ENCODE measurements at places on chromosomes 16 and 17. TPM values are rescaled to one million over a fixed set of nuclear protein-coding genes. Genes with fewer than 3 reads are reported as not detected.

The TMEM235 gene
- total RNA-seq = not detected

GRCh38 chr17:40253565-40253964, 34.1 kb upstream of the CDC6 start:
- DNase-seq = no peak

The HOXB13 gene
- 0.66 TPM for total RNA-seq

DNA sequence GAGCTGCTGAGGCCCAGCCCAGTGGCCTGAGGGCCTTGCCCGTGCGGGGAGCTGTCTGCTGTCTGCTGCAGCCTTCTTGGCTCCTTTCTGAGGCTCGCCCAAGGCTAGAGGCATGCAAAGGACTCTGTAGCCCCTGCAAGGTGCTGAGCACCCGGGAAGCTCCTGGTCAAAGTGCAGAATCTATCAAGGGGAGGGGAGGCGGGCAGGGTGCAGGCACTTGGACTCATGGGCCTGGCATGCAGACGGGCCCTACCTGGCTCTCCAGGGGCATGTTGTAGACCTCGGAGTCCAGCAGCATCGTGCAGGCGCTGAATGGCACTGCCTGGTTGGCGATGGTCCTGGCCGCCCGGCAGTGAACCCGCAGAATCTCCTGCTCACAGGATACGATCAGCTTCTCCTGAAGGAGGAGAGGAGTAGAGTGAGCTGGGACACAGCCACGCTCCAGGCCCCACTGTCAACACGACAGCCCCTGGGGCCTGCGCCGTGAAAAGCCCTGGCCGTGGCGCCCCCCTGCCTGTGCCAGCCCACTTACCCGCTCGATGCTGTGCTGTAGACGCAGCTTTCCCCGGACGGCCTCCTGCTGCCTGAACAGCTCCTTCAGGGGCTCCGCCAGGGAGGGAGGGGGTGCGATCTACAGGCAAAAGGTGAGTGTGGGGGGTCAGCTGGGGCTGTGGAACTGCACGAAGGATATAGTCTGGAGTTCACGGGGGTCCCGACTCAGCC, 57.2 kb downstream of the ZNF778 start:
- DNase-seq = no peak

The CCL3 gene
- total RNA-seq = not detected

GRCh38 chr16:11546608-11547061, 40.1 kb downstream of the LITAF start:
- DNase-seq = no peak

DNA sequence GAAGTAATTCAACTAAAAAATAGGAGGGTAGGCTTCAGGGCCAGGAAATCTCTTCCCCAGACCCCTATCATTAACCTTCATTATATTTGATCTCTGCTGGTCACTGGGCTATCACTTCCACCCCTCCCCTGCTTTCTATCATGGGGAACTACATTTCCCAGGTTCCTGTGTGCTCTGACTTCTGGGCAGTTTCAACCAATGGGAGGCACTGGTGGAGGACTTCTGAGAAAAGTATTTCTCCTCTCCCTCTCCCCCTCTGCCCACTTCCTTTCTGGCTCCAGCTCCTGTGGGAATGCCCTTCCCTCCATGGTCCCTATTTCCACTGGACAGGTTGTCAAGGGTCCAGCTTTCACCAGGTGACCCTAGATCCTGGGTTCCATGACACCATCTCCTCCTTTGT, 364.4 kb downstream of the C16orf95 start:
- no peak for DNase-seq

GRCh38 chr17:51119415-51120356, 982 bp downstream of the SPAG9 start:
- DNase-seq = peak; percentile 81

The MYH1 gene
- 0.55 TPM for total RNA-seq

- DNase-seq = peak; percentile 67
These were observed 44.6 kb upstream of the SLC38A10 start for GRCh38 chr17:81339534-81340296.

GRCh38 chr17:40309031-40309948, at the start of gene RARA:
Gene RARA (plus strand): TSS chr17:40309180. CDS start chr17:40331219, 22,039 bp downstream.
- DNase-seq = peak; percentile 80

DNA sequence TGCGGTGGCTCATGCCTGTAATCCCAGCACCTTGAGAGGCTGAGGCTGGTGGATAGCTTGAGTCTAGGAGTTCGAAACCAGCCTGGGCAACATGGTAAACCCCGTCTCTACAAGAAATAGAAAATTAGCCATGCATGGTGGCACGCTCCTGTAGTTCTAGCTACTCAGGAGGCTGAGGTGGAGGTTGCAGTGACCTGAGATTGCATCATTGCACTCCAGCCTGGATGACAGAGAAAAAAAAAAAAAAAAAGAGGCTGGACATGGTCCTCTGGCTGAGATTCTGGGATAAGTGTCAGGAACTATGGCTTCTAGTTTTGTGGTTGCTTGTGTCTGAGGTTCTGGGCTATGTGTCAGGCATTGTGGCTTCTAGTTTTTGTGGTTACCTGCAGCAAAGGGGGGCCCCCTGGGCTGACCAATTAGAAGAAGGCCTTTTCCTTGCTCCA, 7.0 kb downstream of the KSR1 start:
- no peak for DNase-seq

- no peak for DNase-seq
These were observed 24.4 kb downstream of the TBC1D3B start for GRCh38 chr17:36151891-36152638.

The SCRN2 gene
- total RNA-seq = 28.8 TPM

The C16orf74 gene
- 1.1 TPM for total RNA-seq

The LYRM1 gene
- total RNA-seq = 85.6 TPM

- no peak for DNase-seq
These were observed 11.3 kb upstream of the TRAP1 start for GRCh38 chr16:3728424-3729160.

The SOST gene
- total RNA-seq = not detected

DNA sequence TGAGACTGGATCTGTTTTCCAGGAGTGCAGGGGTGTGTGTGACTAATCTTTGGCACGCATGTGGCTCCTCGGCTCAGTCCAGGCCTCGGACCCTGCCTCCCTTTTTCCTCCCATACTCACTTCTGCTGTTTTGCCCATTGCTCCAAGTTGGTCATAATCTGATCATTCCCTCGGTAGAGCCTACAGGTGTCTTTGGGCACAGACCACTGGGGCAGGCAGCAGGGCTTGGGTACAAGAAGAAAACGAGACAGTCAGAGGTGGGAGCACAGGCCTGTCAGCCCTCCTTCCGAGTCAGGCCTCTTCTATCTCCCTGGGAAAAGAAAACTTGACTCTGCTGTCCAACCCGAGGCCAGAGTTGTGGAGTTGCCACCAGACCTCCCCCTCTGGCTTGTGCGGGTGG, 29.8 kb downstream of the DHX38 start:
- DNase-seq = no peak

DNA sequence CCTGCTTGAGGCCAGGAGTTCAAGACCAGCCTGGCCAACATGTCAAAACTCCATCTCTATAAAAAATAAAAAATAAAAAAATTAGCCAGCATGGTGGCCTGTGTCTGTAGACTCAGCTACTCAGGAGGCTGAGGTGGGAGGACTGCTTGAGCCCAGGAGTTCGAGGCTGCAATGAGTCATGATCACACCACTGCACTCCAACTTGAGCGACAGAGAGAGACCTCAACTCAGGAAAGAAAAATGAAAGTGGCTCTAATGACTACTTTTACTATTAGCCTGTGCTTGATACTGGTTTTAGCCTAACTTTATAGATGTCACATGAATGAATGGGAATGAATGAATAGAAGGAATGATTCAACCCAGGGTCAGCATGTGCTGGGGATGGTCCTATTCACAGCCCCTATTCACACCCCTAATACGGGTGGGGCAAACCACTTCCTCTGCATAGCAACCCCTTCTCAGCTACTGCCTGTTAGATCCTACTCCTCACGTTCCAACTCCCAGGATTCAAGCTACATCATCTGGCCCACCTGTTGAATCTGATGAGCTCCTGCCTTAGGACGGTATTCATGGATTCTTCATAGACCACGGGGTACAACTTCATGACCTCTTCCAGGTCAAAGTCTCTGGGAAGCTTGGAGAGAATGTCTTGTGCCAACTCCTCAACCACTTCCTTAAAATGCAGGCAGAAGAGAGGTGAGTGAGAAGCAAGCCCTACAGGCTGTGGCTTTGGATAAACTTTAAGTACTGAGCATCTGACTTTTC, 40.5 kb downstream of the LYRM1 start:
- DNase-seq = no peak

DNA sequence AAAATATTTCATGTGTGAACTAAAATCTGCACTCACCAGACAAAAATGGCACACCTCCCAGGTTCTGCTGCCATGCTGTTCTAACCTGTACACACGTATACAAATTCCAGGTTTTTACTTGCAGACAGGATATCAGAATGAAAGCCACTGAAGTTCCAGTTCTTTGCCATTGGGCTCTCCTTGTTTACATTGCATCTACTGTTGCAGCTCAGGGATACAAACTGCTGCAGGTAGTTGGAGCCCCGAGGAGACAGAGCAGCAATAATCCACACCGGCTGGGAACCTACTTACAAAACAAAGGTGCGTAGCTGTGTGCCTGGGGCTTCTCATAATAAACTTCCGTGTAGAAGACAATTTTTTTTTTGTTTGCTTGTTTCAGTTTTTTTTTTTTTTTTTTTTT, 59.6 kb downstream of the HAPSTR1 start:
- no peak for DNase-seq

The HSPB9 gene
- total RNA-seq = not detected

The PDIA2 gene
- 0.82 TPM for total RNA-seq

- no peak for DNase-seq
These were observed 7.6 kb downstream of the PSMD11 start for GRCh38 chr17:32451879-32452278.

The SECTM1 gene
- 8.9 TPM for total RNA-seq

The GABARAP gene
- 491 TPM for total RNA-seq

DNA sequence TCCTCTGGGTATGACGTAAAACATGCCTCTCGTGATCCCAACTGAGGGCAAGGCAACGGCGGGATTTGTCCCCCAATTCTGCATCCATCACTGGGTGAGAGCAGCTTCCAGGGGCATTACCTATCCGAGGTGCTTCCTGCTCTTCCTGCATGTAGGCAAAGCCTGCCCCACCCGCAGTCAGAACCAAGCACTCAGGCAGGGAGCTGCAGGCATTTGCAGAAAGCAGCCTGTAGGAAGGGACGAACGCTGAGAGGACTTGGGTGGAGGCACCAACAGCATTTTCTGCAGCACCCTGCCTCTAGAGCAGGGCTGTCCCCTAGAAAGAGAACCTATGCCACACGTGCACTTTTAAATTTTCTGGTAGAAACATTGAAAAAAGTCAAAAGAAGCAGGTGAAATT, 5.5 kb downstream of the BCO1 start:
- DNase-seq = no peak

The GJD3 gene
- total RNA-seq = 2.1 TPM

- no peak for DNase-seq
These were observed 109.0 kb upstream of the FAM20A start for GRCh38 chr17:68710035-68710780.

The GINS2 gene
- total RNA-seq = 0.16 TPM

The KRT33A gene
- not detected for total RNA-seq

- DNase-seq = no peak
These were observed 957.1 kb upstream of the RBFOX1 start for GRCh38 chr16:6375465-6376075.

- DNase-seq = no peak
These were observed 3.1 kb upstream of the TEX19 start for GRCh38 chr17:82355770-82356427.
